AG08395 (cell line): ENCODE measurements at places on chromosomes 1 and 21.

DNA sequence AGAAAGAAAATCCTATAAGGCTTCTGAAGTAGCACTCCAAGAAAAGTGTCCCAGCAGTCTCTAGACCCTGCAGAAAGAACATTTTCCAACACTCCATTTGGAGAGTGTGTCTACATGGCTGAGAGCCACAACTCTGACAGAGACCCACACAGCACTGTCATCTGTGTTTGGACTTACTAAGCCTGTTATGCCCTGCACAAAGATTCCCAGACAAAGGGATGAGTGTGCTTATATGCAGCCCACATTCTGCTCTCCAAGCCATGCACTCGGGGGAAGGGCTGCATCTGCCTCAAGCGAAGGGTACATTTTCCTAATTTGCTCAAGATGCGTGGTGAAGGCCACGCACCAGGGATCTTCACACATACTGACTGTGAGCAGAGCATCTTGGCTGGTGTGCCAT lies 24.4 kb upstream of the SLAMF6 start:
- no peak for DNase-seq

- no peak for DNase-seq
These were observed 113.1 kb upstream of the BMP8A start for GRCh38 chr1:39378377-39378776.

DNA sequence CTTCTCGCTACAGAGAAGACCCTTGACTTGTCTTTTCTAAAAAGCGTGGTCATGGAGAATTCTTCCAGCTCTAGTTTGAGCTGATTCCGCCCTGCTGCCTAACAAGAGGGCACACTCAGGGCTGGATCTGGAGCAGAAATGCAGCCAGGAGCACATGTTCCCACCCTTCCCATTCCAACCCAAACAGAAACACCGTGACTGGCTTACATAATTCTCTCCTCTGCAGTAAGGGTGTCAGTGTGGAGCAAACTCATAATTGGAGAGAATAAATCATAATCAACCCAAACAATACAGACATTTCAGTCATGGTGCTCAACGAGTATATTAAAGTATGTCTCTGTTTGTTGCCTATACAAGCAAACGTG lies 34.5 kb downstream of the CTNNBIP1 start:
- no peak for DNase-seq

GRCh38 chr1:228697207-228698016 lies 37.9 kb upstream of the RHOU start:
- DNase-seq: peak; percentile 43

DNA sequence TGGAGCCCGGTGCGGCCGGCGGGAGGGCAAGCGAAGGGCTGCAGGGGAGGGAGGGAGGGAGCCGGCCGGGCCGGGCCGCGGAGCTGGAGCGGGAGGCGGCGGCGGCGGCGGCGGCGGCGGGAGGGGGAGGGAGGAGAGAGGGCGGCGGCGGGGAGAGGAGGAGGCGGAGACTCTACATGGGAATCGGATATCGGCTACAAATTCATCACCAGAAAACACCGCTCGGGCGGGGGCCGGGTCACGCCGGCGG lies at the start of gene AKT3:
Gene AKT3 (minus strand): TSS at position 42 of the 250 bp plus-strand sequence. CDS start 7,073 bp downstream, outside the sequence.
- DNase-seq: peak; percentile 81

DNA sequence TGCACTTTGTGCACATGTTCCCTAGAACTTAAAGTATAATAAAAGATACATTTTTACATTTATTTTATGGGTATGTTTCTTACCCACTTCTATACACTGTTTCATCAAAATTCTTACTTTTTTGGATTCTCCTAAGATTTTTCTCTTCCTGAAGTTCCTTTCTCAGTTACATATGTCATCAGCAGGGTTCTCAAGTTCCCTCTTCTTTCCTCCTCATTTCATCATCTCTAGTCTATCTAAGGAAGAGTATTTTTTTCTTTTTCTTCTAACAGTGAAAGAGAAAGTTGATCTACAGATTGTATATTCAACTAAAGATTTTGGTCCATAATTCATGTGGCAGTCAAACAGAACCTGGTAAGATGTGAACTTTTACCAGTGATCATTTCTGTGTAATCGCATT lies 41.2 kb upstream of the CYYR1 start:
- no peak for DNase-seq

- DNase-seq: no peak
These were observed 28.2 kb upstream of the HRNR start for GRCh38 chr1:152252157-152252556.

- peak; percentile 42 for DNase-seq
These were observed 2.5 kb upstream of the LMO4 start for GRCh38 chr1:87325982-87326738.

DNA sequence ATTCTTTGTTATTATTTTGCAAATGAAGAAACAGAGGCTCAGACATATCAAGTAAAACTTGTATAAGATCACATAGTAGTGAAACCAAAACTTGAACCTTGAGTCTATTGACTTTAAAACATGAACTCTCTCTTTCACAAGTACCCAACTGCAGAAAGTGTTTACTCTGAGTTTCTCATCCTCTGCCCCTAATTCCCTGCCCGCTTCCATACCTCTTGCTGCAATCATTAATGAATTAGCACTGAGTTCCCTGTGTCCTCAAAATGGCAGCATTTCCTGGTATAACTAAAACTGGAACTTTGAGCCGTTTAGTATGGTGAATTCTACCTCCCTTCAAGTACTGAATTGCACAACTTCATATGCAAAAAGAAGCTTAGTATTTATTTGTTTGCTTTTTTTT lies 147.7 kb upstream of the DNAH14 start:
- no peak for DNase-seq

DNA sequence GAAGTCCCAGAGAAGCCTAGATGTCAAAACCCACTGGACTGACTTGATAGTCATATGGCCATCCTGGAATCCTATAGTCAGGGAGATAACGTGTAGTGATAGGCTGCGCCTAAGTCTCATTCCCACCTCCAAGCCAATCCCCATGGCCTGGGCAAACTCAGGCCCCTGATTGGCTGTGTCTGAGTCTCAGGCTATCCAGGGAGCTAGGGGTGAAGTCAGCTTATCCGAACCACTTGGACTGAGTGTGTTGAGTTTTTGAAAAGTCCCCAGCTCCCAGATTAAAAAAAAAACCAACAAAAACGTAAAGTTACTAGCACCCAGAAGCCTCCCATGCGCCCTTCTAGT lies 51.6 kb downstream of the PIK3CD start:
- DNase-seq: no peak

- DNase-seq: no peak
These were observed 49.1 kb downstream of the DDX20 start for GRCh38 chr1:111804776-111805175.

DNA sequence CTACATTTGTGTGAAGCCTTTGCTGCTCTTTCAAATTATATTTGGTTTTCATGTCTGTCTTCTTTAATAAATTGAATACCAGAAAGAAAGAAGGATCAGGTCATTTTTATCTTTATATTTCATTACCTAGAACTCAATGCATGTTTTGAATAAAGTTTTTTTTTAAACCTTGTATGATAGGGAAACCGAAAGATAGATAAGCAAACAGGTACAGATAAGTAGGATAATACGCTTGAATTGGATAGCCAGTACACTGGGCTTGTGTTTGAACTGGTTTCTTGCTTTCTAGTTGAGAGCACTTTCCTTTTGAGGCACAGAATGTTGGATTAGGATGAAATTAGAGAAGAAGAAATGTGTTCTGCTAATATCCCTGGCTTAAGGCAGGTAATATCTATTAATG lies 46.9 kb downstream of the PKN2 start:
- DNase-seq: no peak

DNA sequence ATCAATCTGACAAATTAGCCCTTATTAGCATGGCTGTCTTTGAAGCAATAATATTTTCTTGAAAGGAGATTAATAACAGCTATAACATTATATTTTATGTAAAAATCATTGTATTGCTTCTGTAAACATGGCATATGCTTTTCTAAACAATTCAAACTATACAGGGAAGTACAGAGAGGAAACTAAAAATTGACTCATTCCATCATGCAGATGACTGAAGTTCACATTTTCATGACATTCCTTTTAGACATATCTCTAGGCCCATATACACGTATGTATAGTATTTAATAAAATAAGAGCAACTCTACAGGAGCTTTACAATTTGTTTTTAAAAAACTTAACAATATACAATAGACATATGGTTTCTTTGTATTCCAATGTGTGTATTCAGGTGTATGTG lies 5.6 kb upstream of the DHCR24 start:
- DNase-seq: no peak

- DNase-seq: no peak
These were observed 9.2 kb upstream of the SLC45A3 start for GRCh38 chr1:205689479-205689878.

DNA sequence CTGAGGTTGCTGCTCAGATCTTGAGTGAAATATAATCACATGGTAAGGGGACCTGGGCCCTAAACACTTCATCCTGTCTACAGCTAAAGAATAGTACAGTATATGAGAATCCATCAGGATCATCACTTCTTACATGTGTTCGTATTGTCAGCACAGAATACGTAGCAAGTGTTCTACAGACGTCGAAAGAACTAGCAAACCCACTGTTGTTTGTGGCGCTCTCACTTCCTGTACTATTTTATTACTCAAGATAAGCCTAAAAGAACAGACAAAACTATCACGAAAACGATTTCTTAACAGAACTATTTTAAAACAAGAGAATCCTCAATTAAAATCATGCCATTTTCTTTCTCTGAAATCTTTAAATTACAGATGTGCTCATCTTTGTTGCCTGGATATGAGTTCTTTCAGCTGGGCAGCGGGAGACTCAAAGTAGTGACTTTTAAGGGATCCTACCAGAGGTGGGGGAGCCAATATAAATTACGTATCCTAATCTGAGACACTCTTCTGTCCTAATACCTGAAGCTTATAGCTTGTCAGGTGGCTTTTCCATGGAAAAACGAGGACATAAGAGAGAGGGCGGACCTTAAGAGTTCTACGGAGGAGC lies 724 bp downstream of the ST7L start:
- DNase-seq: peak; percentile 27

DNA sequence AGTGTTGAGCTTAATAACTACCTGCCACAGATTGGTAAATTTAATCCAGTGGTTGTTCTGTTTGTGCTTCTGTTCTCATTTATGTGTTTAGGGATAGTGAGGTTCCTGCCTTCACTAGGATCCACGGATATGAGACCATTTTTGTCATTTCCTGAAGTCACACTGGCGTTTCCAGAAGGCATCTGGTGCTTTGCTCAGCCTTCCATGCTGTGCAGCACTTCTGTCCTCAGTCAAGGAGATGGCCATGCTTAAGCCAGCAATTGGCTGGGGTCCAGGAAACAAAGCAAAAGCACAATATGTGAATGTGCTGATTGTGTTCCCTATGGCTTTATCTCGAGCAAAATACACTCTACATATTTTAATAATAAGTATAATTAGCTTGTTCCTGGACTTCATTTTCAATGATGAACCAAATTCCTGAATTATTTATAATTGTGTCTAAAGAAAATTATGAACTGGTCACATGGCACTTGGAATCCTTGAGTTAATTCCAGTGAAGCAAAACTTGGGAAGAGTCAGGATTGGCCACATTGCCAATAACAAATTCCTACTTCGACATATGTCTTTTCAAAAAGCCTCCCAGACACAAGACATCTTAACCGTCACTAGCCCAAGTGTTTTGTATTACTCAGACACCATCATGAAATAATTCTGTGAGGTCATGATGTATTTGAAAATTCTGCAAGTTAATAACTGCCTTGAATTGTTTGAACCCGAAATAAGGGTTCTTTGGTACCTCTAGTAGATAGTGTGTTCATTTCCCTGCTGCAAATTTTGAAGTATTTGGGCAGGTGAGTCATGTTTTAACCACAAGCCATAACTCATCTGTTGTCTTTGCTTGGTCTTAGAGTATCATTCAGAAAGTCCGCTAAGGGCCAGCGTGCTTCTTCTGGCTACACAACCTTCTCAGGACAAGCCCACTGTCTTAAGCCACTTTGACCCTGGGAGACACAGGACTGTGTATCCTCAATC lies 412.4 kb downstream of the DISC1 start:
- peak; percentile 7 for DNase-seq

- DNase-seq: no peak
These were observed 49.4 kb downstream of the KIF21B start for GRCh38 chr1:200973937-200974657.

GRCh38 chr1:41811051-41811795 lies 107.5 kb downstream of the HIVEP3 start:
- no peak for DNase-seq

GRCh38 chr1:86530211-86530845 lies 16.6 kb upstream of the CLCA4 start:
- no peak for DNase-seq

- no peak for DNase-seq
These were observed 6.2 kb upstream of the TEX35 start for GRCh38 chr1:178506669-178507068.

DNA sequence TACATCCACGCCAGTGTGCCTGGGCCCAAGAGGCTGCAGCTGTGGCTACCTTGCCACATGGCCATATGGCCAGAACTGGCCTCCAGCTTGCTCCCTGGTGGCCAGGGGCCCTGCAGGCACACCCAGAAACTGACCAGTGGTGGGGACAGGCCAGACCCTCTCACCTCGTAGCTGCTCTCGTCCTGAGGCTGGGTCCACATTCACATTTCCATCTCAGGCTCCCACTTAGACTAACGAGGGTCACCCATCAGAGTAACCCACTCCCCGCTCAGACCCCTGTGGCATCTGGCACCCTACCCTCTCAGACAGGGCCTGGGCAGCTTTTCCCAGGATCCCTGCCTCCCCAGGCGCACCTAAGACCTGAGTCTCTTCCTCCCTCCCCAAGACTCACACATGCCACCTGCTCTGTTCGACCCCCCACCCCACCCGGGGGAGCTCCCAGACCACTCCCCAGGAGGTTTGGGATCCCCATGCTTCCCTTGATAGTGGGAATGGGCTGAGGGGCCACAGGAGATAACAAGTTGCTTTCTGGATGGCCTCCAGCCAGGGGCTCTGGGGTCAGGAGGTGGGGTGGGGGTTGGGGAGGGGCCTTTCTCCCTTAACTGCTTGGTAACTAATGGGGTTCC lies 21.3 kb upstream of the RNU1-4 start:
- DNase-seq: no peak

GRCh38 chr1:101996825-101997465 lies at the start of gene OLFM3:
Gene OLFM3 (minus strand): TSS chr1:101996926.
- DNase-seq: peak; percentile 2

DNA sequence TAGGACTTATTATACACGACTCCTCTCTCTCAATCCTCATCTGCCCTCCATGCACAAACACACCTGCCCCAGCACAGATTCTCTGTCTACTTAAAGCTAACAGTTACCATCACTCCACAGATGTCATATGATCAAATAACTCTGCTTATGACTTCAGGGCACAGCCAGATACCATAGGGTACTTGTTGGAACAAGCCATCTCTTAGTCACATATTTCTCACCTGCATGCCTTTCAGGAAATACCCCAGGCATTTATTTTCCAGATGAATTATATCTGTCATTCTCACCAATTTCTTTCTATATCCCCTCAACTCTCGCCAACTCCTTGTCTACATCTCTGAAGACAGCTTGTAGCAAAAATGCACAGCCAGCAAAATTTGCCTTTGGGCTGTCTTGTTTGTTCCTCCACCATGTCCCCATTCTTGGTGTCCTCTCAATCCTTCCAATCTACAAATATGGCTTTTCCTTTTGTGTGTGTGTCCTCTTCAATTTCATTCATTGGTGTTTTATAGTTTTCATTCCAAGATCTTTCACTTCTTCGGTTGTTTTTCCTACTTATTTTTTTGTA lies 353.9 kb upstream of the CAMK1G start:
- DNase-seq: no peak

- no peak for DNase-seq
These were observed 35.0 kb downstream of the CTTNBP2NL start for GRCh38 chr1:112431038-112431437.

- DNase-seq: no peak
These were observed 189.7 kb downstream of the FGGY start for GRCh38 chr1:59486615-59487014.
